T-helper 1 cell (primary cell): ENCODE measurements at places on chromosomes 2 and 18.

GRCh38 chr2:71130905-71131244 lies 441 bp downstream of the MPHOSPH10 start:
- no peak for DNase-seq

GRCh38 chr2:20675701-20676352 lies 8.9 kb downstream of the GDF7 start:
- DNase-seq, result no peak

- no peak for DNase-seq
These were observed 65.7 kb upstream of the CNGA3 start for GRCh38 chr2:98280376-98281102.

DNA sequence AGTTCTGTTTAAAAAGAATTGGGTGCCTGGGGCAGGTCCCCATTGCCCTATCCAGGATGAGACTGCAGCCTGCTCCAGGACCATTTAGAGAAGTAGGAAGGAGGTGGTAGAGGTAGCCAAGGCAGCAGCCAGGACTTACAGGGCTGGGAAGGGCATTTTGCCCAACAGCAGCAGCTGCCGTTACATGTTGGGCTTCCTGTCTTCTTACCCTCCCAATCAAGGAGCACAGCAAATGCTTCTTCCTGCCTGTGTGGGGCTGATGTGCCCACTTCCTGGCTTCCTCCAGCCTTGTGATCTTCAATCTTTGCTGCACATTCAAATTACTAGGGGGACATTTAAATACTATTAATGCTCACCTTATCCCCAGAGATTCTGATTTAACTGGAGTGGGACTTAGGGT lies 112.0 kb downstream of the QPCT start:
- no peak for DNase-seq

- DNase-seq, result no peak
These were observed 19.5 kb upstream of the RPRM start for GRCh38 chr2:153497938-153498629.

GRCh38 chr2:101463911-101464641 lies 10.8 kb downstream of the RFX8 start:
- no peak for DNase-seq

DNA sequence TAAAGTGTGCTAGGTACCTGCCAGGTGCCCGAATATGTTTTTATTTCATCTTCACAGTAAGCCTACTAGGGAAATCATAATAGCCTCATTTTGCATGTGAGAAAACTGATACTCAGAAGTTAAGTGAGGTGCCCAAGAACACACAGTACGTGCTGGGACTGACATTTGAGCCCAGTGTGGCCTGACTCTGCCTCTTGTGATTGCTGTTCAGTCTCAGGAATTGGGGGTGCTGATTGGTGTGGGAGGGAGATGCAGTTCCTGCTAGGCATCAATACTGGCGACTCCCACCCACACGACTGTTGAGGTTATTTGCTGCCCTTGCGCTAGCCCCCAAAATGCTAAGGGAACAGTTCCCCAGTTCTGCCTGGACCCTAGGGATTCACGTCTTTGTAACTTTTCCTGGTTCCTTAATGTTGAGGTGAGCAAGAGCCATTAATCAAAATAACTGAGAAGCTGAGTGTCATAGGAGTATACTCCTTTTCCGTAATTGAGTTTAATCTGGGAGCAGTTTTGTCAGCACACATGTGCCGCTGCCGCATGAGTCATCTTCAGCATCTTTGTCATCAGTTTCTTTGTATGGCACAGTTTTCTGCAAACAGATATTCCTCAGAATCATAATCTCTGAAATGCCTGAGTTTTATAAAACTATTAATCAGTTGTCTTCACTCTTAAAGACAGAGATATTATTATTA lies 120.7 kb downstream of the NCK2 start:
- no peak for DNase-seq

GRCh38 chr2:9980520-9980919 lies 29.0 kb downstream of the GRHL1 start:
- no peak for DNase-seq

GRCh38 chr2:48248251-48248933 lies 281.6 kb upstream of the STON1 start:
- no peak for DNase-seq
